ENCODE measurements at places on chromosomes 7 and 10. TPM values are rescaled to one million over a fixed set of nuclear protein-coding genes. Genes with fewer than 3 reads are reported as not detected.

- DNase-seq, result no peak
Observed at GRCh38 chr7:22393913-22394729, 37.2 kb upstream of the RAPGEF5 start.

DNA sequence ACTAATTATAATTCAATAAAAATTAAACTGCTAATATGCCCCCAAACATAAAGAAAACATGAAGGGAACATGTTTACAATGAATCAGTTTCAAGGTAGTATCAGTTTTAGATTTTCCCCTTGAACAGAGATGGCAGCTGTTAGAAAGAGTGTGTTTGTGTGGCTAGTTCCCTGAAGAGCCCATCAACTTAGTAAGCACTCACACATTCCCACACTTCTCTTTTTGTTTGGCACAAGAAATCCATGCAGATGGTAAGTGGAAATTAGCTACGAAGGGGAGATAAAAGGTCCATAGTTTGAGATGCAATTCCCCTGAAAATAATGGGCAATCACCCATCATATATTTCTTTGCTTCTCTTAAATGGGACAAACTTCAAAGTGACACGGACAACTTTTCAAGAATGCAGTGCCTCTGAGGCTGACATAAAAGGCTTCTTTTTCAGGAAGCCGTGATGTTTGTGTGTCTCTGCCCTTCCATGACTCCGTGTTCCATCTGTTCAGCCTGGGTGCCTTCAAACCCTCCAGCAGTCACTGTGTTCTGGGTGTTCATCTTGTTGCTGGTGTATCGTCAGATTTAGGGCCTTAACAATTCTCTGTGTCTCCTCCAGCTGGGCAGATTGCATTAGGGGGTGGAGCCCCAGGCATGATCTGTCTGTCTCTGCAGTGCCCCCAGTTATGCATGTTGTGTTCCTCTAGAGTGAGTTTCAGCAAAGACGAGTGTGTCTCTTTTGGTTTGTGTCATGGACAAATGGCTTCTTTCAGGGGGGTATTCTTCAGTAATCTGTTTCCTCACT is 259.5 kb upstream of the NPY start:
- DNase-seq, result no peak

The IFIT1 gene
- 26.9 TPM for total RNA-seq

The CTAGE4 gene
- 0.84 TPM for total RNA-seq

The HTR5A gene
- total RNA-seq, result not detected

The ICA1 gene
- total RNA-seq, result 2.1 TPM

- DNase-seq, result no peak
Observed at GRCh38 chr10:43263551-43264343, 3.1 kb downstream of the RASGEF1A start.

The ECHDC3 gene
- total RNA-seq, result 36.8 TPM

DNA sequence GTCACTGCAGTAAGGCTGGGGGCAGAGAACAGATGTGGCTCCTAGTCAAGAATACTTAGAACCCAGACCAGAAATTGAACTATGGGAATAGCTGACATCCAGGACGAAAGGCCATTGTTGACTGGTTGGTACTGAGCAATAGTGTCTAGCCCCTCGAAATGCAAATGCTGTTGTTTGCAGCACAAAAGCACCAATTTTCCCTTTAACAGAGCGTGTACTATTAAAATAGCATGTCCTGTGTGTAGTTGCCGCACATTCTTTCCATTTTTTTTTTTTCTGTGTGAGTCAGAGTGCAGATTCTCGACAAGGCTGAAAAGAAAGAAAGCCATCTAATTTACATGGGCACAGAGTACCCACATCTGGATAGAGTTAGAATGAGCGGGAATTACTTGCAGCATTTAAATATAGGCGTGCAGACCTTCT is 302.4 kb downstream of the PTEN start:
- no peak for DNase-seq

The AMZ1 gene
- not detected for total RNA-seq

GRCh38 chr10:116803451-116804249 is 45.6 kb upstream of the ENO4 start:
- no peak for DNase-seq

DNA sequence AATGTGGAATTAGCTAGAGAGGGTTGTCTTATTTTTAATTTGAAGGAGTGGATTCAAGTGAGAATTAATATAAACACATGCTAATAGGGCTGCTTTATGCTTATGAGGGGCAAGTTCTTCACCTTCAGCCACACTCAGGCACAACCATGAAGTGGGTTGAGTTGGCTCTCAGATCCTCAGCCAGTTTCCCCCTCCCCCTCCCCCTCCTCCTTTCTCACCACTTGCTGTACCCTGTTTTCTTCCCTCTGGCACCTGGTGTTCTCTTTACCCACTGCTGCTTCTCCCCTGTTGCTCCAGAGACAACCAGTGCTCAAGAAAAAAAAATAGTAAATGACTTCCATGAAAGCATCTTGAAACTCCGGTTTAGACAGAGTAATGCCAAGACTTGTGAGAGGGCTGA is 1083.3 kb downstream of the CNTNAP2 start:
- no peak for DNase-seq

GRCh38 chr7:97015279-97015678 is 9.4 kb downstream of the DLX5 start:
- DNase-seq, result no peak

DNA sequence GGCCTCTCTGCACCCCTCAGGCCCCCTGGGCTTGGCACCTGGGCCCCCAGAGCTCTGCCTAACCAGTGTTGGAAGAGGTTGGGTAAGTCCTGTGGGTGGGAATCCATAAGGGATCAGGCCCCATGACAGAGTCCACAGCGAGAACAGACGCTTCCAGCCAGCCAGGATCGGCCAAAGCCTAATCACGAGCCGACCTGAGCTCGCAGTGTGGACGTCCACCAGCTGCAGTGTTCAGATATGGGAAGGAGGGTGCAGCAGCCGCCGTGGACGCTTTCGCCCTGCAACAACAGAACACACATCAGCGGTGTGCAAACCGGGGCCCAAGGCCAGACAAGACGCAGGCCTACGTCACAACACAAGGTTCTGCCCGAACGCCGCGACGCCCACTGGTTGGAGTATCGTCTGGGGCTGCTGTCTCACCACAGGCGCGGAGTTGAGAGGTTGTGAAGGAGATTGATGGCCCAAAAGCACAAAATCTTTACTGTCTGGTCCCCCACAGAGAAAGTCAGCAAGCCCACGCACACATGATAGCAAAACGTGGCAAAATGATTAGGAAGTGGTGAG is 102.1 kb downstream of the FOXL3 start:
- no peak for DNase-seq

DNA sequence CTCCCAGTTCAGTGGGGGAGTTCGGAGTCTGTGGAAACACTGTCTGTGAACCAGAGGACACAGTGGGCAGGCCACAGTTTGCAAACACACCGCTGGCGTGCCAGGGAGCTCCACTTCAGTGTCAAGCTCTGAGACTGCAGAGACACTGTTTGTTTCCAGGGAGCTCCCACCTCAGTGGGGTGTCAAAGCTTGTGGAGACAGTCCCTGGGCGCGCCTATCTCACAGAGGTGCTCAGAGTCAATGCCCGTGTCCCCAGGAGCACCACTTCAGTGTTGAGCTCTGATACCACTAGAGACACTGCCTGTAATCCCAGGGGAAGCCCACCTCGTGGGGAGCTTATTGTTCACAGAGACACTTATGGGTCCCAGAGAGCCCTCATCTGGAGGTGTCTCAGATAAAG is 4.3 kb downstream of the MYO1G start:
- no peak for DNase-seq

The CRPPA gene
- 2.0 TPM for total RNA-seq

- DNase-seq, result no peak
Observed at GRCh38 chr7:45343746-45344145, 186.2 kb downstream of the RAMP3 start.

GRCh38 chr10:60820093-60820754 is 41.9 kb downstream of the CDK1 start:
- no peak for DNase-seq

DNA sequence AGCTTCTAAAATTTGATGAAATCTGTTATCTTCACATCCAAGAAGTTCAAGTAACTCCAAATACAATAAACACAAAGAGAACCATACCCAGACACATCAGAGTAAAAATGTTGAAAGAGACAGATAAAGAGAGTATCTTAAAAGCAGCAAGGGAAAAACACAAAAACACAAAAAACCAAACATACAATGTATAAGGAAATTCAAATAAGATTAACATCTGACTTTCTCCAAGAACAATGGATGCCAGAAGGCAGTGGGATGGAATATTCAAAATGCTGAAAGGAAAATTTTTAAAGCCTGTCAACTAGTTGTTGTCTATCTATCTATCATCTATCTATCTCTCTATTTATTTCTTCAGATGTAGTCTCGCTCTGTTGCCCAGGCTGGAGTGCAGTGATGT is 72.4 kb upstream of the MKLN1 start:
- DNase-seq, result no peak

DNA sequence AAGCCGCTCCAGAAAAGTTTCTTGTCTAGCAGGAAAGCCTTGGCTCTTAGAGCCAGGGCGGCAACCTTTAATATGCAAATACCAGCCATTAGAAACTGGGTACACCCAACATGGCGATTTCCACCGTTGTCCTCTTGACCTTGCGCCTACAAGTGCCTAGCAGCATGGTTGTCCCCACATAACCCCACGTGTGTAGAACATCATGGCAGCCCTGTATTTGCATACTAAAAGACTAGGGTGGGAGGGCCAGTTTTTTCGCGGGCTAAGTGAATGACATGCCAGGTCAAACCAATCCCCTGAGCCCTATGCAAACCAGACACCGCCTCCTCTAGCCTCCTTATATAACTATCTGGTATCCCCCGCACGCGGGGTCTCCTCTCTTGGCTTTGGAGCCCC is 58.4 kb upstream of the FZD8 start:
- DNase-seq, result no peak

- DNase-seq, result no peak
Observed at GRCh38 chr7:42573881-42574672, 337.1 kb upstream of the GLI3 start.

GRCh38 chr7:38330861-38331621 is 57.6 kb upstream of the TARP start:
- no peak for DNase-seq

Data from Caki2 (cell line).